D721Med (cell line): ENCODE measurements at places on chromosomes 13 and 19.
A peak's percentile ranks its signal among the peaks of the same experiment; 100 is the strongest.

GRCh38 chr19:3459089-3459881 is 21.0 kb downstream of the SMIM24 start:
- no peak for DNase-seq

GRCh38 chr13:86838411-86839120 is 832.6 kb upstream of the SLITRK5 start:
- DNase-seq, result no peak

GRCh38 chr19:55654868-55655647 is at the start of gene U2AF2:
Gene U2AF2, plus strand, starts transcription at chr19:55655035. Its CDS starts 70 bp downstream, at chr19:55655105.
- peak; percentile 62 for DNase-seq

GRCh38 chr13:57932061-57932460 is 300.5 kb downstream of the PCDH17 start:
- no peak for DNase-seq

- no peak for DNase-seq
These were observed 477 bp downstream of the LNX2 start for GRCh38 chr13:27619728-27620376.

DNA sequence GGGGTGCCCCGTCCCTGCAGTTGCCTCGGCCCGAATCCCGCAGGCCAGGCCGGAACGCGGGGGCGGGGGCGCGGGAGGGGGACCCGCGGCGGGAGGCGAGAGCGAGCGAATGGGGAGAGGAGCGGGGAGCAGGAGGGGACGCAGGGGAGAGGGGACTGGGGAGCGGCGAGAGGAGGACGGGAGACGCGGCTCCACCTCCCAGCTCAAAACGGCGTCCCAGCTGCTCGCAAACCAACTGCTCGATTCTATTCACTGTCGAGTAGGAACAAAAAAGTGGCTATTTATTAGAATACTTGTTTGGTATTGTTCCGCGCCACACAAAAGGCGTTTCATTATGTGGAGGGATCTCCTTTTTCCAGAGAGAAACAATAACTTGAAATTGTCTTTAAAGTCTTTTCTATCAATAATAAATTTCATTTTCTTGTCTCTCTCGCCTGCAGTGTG is 10.6 kb upstream of the SOX1 start:
- DNase-seq, result no peak
